Stomach (tissue), 19 donors: ENCODE measurements at places on chromosomes 16 and 17.

GRCh38 chr17:66175892-66176291 lies 16.0 kb downstream of the CEP112 start:
- DNase-seq, result no peak
- H3K27ac ChIP-seq, result no peak overlapping the region
- no peaks in the 10 kb centered on the region for H3K4me1 ChIP-seq

DNA sequence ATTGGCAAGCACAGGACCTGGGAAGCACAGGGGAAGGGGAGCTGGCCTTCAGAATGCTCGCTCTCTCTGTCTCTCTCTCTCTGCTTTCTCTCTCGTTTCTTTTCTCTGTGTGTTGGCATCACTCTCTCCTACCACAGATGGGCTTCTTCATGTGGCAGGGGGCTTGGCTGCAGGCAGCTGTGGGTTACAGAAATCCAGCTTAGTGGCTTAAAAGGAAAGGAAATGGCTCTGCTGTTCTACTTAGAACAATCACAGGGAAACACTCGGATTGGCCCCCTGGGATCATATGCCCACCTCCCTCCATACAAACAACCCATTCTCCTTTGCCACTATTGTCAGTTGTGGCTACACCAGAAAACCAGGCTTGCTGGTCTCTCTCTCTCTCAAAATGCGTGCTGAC lies 20.4 kb downstream of the TBX2 start:
- no peaks in the 10 kb centered on the region for H3K27me3 ChIP-seq
- no peaks in the 10 kb centered on the region for H3K36me3 ChIP-seq
- no peak for DNase-seq

- no peaks in the 10 kb centered on the region for H3K36me3 ChIP-seq
- no peak for DNase-seq
- no peaks in the 10 kb centered on the region for H3K27me3 ChIP-seq
- no peak overlapping the region for H3K27ac ChIP-seq
- H3K4me3 ChIP-seq, result no peak overlapping the region
Observed at GRCh38 chr16:65181071-65181561, 59.3 kb upstream of the CDH11 start.

GRCh38 chr17:63490329-63490728 lies 13.5 kb downstream of the ACE start:
- H3K27me3 ChIP-seq, result no peaks in the 10 kb centered on the region
- no peaks in the 10 kb centered on the region for H3K4me1 ChIP-seq
- no peak overlapping the region for H3K4me3 ChIP-seq
- H3K27ac ChIP-seq, result no peak overlapping the region
- no peak for DNase-seq
